ENCODE measurements at places on chromosomes 4 and X.

DNA sequence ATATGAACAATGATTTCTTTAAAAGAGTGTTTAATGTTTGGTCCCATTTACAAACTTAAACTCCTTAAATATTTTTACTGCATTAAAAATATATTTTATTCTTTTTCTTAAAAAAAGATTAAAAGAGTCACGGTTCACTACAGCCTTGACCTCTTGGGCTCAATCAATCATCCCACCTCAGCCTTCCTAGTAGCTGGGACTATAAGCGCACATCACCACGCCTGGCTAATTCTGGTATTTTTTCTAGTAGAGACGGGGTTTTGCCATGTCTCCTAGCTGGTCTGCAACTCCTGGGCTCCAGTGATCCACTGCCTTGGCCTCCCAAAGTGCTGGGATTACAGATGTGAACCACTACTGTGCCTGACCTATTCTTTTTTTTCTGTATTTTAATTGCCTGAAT lies 104.7 kb upstream of the TLR2 start:
- DNase-seq = no peak

DNA sequence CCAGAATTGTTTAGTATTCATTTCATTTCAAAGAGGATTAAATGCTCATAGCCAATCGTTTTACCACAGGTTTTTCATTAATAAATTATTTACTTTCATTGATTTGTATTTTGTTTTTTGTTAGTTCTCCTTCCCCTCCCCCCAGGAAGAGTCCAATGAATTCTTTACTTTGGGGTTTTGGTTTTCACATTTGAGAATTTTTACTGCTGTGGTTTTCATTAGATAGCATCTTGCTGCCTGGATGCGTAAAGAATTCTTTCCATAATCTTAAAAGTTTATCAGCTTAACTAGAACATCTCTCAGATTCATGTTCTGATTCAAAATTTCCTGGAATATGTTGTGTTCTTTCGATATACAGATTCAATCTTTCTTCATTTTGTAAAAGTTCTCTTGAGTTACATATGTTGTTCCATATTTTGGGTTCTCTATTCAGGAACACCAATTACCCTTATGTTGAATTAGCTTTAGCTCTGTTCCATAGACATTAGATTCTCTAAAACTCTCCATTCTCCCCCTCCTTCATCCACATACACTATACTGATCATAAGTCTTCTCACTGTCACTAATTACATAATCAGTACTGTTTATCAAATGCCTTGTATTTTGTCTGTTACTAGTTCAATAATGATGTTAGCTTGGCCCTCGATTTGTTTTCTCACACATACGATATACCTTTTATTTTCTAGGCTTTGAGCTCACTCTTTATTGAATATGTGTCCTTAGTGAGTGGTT lies 184.4 kb downstream of the CAMK2D start:
- no peak for DNase-seq

GRCh38 chr4:38119668-38120385 lies 159.6 kb downstream of the PTTG2 start:
- no peak for DNase-seq

- DNase-seq = no peak
Measured at GRCh38 chr4:128031756-128032384, 29.2 kb upstream of the LARP1B start.

DNA sequence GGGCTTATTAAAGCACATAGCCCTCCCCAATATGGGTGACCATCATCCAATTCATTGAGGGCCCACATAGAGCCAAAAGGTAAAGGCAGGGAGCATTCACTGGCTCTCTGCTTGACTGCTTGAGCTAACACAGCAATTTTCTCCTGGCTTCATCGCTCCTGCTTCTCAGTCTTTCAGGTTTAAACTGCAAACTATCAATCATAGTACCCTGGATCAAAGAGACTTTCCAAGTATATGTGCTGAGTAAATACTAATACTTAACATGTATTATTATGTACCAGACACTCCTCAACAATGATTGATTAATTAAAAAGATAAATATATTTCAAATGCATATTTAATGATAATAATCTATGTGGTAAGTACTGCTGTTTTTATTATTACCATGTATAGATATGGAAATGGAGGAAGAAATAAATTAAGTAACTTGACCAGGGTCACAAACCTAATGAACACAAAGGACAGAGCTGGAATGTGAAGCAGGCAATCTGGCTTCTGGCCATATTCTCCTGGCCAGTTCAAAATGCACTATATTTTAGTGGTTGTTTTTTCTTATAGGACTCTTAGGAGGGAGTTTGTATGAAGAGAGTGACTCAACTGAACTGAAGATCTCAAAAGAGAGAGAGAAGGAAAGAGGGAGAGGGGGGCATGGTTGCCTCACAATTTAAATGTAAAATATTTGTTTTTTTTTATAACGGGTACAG lies 1197.3 kb downstream of the TECRL start:
- no peak for DNase-seq

GRCh38 chr4:185383451-185383850 lies 12.3 kb downstream of the LRP2BP start:
- no peak for DNase-seq

All from bone marrow (tissue), 2 donors.